ENCODE measurements at places on chromosomes 1 and 21.

GRCh38 chr1:85479491-85479890 lies 14.5 kb upstream of the DDAH1 start:
- no peak for DNase-seq

DNA sequence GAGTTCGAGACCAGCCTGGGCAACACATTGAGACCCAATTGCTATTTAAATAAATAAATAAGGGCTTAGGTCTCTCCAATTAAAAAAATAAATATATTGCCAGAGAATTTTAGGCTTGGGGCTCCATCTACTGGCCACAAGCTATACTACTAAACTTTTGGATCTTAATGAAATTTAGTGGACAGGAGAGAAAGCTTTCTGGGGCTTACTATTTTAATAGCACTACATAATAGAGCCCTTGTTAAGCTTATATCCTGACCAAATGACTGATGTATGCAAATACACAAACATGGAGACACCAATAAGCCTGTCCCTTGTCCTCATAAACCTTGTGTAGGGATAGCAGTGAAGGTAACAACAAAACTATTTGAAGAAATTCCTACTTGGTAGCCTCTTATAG lies 18.4 kb downstream of the CCT3 start:
- DNase-seq, result no peak

DNA sequence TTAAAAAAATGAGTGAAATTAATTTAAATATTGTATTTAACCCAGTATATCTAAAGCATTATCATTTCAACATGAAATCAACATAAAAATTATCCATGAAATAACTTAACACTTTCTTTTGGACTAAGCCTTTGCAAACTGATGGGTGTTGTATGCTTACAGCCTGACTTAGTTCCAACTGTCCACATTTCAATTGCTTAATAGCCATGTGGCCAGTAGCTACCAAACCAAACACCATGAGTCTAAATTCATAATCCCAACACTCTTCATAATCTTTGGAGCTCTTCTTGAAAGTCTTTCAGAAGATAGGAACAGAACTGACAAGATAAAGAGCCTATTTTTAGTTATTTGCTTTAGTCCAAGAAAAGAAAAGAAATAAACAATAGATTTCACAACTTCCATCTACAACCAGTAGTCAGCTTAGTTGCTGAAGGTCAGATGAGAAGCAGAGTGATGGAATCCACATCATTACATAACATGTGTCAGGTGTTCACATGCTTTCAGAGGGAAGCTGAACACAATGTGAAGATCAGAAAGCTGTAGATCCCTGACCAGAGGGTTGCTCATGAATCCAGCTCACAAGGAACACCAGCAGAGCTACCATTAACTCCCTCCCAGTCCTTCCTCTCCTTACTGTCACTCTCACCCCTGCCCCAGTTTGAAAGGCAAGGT lies 144.0 kb upstream of the ZNF648 start:
- DNase-seq, result no peak

GRCh38 chr1:101376121-101377083 lies 139.6 kb downstream of the S1PR1 start:
- no peak for DNase-seq

DNA sequence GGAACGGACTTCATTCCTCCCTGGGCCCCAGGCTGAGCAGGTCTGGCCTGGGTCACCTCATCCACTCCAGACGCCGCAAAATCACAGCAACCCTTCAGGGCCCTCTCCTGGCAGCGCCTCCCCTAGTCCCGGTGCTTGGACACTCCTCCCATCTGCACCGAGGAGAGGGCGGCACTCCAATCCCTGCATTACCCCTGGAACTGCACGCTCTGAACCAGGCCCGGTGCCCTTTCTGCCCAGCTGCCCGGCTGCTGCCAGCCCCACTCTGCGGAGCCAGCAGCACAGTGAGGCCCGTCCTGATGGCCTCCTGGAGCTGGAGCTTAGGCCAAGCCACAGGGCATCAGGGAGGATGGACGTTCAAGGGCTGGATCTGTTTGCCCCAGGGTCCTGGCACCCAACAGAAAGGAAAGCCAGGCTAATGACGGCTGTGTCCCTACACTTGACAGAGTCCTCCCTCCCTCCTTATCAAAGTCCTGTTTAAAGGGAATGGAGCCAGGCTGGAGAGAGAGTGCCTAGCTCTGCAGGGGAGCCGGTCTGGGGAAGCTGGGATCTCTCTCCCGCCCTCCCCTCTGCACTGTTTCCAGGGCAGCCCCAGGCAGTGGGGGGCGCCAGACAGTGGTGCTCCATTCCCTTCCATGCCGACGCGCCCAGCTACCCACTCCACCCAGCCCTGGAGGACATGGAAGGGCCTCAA lies 12.7 kb downstream of the COL6A2 start:
- DNase-seq, result no peak

DNA sequence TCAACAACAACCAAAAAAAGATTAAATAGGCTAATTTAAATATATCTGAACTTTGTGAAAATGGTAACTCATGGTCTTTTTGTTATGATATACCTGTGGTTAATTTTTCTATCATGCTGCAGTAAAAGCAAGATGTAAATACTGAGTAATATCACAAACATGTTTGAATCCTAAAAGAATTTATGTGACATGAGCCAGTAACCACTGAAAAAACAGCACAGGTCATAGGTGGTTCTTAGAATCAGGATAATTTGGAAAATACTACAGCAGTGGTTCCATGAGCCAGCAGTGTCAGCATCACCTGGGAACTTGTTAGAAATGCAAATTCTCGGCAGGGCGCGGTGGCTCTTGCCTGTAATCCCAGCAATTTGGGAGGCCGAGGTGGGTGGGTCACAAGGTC lies 4.1 kb downstream of the ATP5IF1 start:
- no peak for DNase-seq

- DNase-seq, result no peak
Measured at GRCh38 chr1:24051206-24051945, 60.6 kb downstream of the MYOM3 start.

DNA sequence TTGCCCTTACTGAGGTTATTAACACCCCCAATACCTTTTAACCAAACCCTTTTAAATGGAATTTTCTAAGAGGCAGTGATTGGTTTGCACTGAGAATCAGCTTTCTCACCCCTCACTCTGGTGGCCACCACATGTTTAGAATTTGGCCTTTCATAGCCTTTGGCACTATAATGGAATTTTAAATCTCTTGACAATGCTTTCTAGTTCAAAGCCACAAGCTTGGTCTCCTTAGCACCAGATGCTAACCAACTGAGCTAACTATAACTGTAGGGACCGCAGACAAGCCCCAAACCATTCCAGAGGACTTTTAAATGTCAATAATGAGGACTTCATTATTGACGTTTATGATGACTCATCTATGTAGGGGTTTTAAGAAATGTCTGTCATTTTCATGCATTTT lies 238.7 kb upstream of the SNX7 start:
- no peak for DNase-seq

- DNase-seq, result no peak
Measured at GRCh38 chr1:48610628-48611542, 138.9 kb upstream of the SPATA6 start.

- no peak for DNase-seq
Measured at GRCh38 chr1:222009105-222009730, 267.3 kb upstream of the DUSP10 start.

- no peak for DNase-seq
Measured at GRCh38 chr21:14382486-14382834, 486 bp downstream of the HSPA13 start.

DNA sequence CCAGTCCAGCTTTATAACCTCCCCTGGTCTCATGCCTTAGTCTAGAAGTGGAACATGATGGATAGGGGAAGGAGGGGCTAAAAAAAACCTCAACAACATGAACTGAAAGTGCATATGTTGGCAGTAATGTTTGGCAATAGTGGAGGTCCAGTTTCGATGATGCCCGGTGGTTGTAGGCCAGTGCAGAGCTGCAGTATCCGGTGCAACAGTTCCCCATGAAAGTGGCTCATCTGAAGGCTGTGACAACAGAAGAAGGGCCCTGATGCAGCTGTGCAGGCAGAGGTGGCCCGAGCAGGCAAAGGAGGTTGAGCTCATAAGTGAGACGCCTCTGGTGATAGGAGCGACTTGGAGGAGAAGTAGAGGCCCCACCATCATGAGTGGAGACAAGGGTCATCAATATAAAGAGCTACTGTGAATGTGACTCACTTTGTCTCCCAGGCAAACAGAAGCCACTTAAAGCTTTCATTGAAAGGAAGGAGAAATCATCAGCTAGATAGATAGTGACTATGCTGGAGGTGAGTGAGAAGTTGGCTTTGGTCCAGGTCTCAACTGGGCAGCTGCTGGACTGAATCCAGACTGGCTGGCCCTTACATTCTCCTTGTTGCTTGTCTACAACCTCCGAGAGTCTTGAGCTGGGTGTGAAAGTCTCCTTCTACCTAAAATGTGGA lies 10.2 kb upstream of the CREG1 start:
- no peak for DNase-seq

DNA sequence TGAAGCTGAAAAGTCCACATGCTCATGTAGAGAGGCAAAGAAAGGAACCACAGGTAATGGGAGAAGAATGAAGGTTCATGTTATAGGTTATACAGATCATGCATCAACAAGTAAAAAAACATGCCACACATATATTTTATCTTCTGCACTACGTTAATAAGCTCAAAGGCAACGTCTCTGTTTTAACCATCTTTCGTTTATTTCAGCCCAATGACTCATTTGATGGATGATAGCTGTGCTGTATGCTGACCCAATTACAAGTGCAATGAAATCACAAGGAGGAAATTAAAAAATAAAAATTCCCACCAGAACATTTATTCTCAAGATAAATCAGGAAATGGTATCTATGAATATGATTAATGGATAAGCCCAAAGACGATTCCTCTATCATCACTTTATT lies 24.6 kb downstream of the XCL1 start:
- DNase-seq, result no peak

GRCh38 chr1:159826441-159827101 lies at the start of gene SLAMF8:
SLAMF8 (plus strand) TSS chr1:159826873; CDS start chr1:159826899, 26 bp downstream.
- DNase-seq, result no peak

- no peak for DNase-seq
Measured at GRCh38 chr21:26546446-26547097, 26.5 kb downstream of the CYYR1 start.

GRCh38 chr1:45038661-45039364 lies 26.8 kb downstream of the UROD start:
- no peak for DNase-seq

DNA sequence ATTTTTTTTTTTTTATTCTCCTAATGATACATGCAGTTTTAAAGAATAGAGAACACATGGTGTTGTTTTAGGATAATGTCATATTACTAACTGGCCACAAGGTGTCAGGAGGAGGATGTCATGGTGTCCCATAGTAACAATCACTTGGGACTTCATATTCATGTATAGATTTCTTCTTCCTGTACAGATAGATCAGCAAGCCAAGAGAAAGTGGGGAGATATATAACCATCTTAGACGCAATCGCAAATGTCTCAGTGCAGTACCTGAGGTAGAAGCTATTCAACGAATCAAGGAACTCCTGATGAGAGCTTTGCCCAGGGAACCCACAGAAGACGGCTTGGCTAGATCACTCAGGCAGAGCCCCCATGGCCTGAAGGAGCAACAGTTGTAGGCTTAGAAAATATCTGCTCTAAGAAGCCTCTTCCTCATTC lies 12.3 kb downstream of the OR2T11 start:
- no peak for DNase-seq

DNA sequence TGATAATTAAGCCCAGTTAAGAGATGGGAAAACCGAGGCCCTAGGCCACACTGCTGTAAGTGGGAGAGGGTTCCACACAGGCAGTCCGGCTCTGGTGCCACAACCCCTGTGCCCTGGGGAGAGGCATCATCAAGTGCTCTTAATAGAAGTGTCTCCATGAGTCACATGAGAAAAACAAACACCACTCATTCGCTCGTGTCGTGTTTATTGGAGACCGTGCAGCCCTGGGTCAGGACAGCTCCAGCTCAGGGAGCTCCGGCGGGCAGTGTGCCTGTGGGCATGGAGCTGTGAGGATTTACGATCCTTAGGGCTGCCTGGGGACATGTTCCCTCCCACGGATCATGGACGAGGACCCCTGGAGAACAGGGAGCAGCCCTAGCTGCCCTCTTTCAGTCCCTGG lies 658.5 kb downstream of the AJAP1 start:
- no peak for DNase-seq

GRCh38 chr1:42165511-42166210 lies 1.1 kb upstream of the GUCA2A start:
- DNase-seq, result no peak

- no peak for DNase-seq
Measured at GRCh38 chr1:107648071-107648470, 316.9 kb downstream of the VAV3 start.

DNA sequence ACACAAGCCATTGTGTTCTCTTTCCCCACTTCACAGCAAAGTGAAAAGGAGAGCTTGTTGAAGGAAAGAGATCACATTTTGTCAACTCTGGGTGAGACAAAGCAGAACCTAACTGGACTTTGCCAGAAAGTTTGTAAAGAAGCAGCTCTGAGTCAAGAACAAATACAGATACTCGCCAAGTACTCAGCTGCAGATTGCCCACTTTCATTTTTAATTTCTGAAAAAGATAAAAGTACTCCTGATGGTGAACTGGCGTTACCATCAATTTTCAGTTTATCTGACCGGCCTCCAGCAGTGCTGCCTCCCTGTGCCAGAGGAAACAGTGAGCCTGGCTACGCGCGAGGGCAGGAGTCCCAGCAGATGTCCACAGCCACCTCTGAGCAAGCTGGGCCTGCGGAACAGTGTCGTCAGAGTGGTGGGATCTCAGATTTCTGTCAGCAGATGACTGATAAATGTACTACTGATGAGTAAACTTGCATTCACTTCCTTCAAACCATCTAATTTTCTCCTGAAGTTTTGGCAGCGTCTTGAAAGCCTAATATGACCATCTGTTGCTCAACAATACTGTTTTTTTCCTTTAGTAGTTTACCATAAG lies 43.7 kb downstream of the BACH1 start:
- no peak for DNase-seq

- no peak for DNase-seq
Measured at GRCh38 chr1:169487133-169487532, 1.4 kb upstream of the SLC19A2 start.

DNA sequence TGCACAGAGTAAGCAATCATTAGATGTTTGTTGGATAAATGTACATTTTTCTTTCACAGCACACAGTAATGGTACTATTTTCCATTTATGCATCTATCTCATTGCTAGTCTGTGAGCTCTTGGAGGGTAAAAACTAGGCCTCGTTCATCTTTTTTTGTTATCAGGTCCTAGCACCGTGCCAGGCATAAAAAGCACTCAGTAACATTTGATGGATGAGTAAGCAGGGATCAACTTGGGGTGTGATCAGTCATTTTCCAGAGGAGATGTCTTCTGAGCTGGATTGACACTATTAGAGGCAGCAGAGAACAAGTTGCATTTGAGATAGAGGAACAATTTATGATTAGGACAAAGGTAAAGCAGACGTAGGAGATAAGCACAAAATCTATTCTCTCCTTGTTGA lies 4.3 kb upstream of the VTCN1 start:
- DNase-seq, result no peak

GRCh38 chr1:235253219-235253962 lies 74.6 kb downstream of the ARID4B start:
- peak; percentile 48 for DNase-seq

Measured in T-helper 17 cell (primary cell).